Ovary (tissue), 10 donors: ENCODE measurements at places on chromosomes 1 and 21. TPM values are rescaled to one million over a fixed set of nuclear protein-coding genes. Genes with fewer than 3 reads are reported as not detected.

The S100A2 gene
- 3.3 TPM for polyA plus RNA-seq

The LRRC38 gene
- polyA plus RNA-seq = 0.27 TPM

The LRRC53 gene
- polyA plus RNA-seq = not detected

The CFHR4 gene
- polyA plus RNA-seq = not detected

The PGLYRP3 gene
- not detected for polyA plus RNA-seq

The KRTAP19-3 gene
- polyA plus RNA-seq = not detected

The HTR1D gene
- polyA plus RNA-seq = 0.05 TPM

The HSD3B1 gene
- polyA plus RNA-seq = 69.2 TPM

The CD1D gene
- 2.0 TPM for polyA plus RNA-seq

The OR2G6 gene
- polyA plus RNA-seq = not detected

The CHODL gene
- 2.6 TPM for polyA plus RNA-seq

The ARTN gene
- not detected for polyA plus RNA-seq

The RGS16 gene
- 3.8 TPM for polyA plus RNA-seq

The CD101 gene
- polyA plus RNA-seq = 0.30 TPM

The ST6GALNAC3 gene
- polyA plus RNA-seq = 2.0 TPM

The CD34 gene
- polyA plus RNA-seq = 50.8 TPM
